ENCODE measurements at places on chromosomes 1 and 21. TPM values are rescaled to one million over a fixed set of nuclear protein-coding genes. Genes with fewer than 3 reads are reported as not detected.

OR2T11 gene
- not detected for total RNA-seq

RIMS3 gene
- total RNA-seq: 1.7 TPM

CD34 gene
- total RNA-seq: not detected

TNFRSF1B gene
- 0.42 TPM for total RNA-seq

AQP10 gene
- total RNA-seq: not detected

ASPM gene
- 17.7 TPM for total RNA-seq

Data from A549 treated with GW870086 at 1 μM for 4 hours (cell line).